ENCODE measurements at places on chromosomes 11 and 22.

DNA sequence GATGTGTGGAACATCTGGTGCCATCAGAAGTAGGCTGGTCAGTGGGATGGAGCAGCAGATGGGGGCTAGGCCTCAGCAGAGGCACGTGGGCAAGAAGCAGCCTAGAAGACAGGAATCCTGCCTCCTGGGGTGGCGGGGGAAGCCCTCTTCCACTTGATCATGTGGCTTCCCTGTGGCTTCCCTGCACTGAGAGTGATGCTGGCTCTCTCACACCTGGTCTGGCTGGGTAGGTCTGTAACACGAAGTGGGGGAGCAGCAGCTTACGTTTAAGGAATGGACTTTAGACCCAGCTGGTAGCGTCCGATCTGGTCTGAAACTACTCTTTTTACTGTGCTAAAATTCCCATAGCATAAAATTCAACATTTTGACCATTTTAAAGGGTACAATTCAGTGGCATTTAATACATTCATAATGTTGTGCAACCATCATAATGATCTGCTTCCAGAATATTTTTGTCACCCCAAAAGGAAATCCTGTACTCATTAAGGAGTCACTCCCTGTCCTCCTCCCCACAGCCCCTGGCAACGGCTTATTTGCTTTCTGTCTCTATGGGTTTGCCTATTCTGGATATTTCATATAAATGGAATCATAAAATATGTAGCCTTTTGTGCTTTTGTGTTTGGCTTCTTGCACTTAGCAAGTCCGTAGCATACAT, 21.7 kb downstream of the PTPN5 start:
- no peak for DNase-seq

- no peak for DNase-seq
These were observed 62.1 kb downstream of the DDI1 start for GRCh38 chr11:104098555-104098954.

- no peak for DNase-seq
These were observed 348.3 kb upstream of the B3GAT1 start for GRCh38 chr11:134760299-134760698.

- DNase-seq, result no peak
These were observed 799.3 kb downstream of the TBC1D22A start for GRCh38 chr22:47561766-47562165.

- no peak for DNase-seq
These were observed 26.7 kb downstream of the GRAP2 start for GRCh38 chr22:39927544-39927943.

DNA sequence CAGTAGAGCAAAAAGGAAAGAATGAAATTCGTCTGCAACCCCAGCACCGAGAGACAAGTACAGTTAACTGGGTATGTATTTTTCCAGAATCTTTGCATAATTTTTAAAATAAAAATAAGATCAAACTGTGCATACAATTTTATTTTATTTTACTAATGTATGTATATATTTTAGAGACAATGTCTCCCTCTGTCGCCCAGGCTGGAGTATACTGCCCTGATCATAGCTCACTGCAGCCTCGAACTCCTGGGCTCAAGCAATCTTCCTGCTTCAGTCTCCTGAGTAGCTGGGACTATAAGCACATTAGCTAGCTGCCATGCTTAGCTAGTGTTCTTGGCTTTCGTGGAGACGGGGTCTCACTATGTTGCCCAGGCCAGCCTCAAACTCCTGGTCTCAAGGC, 18.8 kb upstream of the DRD2 start:
- DNase-seq, result no peak

DNA sequence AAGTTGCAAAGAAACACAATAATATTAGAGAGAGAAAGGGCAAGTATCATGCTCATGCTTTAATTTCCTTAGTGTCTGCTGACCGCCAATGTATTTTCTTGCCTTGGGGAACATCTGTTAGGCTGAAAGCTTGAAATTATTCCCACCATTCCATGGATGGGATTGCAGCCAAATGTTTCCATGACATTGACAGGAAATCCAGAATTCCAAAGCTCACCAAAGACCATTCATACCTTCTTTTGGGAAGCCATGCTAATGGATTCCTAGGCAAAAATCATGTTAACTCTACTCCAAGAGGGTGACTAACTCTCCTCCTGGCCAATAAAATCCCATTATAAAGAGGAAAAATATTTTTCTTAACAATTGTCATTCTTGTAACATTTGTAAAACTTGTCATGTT, 661.4 kb upstream of the FAT3 start:
- no peak for DNase-seq

- no peak for DNase-seq
These were observed 18.9 kb upstream of the PPP6R3 start for GRCh38 chr11:68441466-68442230.

- DNase-seq, result peak; percentile 80
These were observed 4.2 kb downstream of the SPI1 start for GRCh38 chr11:47373876-47374719.

DNA sequence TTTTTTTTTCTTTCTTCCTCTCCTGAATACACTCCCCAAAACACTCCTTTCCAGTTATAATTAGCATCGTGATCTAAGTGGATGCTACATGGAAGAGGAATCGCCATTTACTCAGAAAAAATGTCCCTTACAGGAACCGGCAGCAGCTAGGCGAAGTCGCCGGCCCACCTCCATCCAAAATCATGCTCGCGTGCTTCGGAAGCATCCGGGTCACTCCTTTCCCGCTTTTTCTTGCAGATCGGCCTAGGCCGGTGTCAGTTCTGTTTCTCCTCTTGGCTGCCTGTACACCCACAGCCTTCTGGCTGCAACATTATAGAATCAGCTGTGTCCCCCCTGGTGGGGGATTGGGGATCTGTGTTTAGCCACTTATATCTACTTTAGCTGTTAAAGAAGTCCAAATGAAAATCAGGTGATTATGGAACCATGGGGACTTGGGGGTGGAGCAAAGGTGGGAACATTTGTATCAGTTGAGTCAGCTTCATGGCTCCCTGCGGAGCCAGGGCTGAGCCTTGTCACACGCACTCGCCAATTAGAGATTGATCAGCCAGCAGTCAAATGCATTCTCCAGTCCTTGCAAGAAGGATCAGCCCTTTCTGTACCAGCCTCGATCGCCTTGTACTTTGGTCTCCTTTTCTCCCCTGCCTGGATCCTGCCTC, 36.3 kb downstream of the ASRGL1 start:
- DNase-seq, result no peak

GRCh38 chr11:113419454-113420003, 31.9 kb downstream of the ANKK1 start:
- DNase-seq, result no peak

DNA sequence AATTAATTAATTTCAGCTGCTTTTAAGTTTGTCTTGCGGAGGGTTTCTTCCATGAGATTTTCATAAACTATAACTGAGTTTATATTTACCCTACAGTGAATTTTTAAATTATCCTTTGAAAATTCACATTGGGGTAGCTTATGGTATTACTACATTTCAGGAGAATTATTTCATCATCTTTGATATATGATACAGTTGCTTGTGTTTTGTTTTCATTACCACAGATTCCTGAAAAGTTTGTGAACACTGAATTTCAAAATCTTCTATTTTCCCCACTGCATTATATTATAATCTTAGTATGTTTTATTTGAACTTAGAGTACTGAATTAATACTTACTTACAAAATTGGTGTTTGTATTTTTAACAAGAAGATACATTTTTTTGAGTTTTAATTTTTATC, 24.4 kb downstream of the METTL15 start:
- no peak for DNase-seq

- no peak for DNase-seq
These were observed 6.2 kb downstream of the KDELR3 start for GRCh38 chr22:38474003-38474607.

DNA sequence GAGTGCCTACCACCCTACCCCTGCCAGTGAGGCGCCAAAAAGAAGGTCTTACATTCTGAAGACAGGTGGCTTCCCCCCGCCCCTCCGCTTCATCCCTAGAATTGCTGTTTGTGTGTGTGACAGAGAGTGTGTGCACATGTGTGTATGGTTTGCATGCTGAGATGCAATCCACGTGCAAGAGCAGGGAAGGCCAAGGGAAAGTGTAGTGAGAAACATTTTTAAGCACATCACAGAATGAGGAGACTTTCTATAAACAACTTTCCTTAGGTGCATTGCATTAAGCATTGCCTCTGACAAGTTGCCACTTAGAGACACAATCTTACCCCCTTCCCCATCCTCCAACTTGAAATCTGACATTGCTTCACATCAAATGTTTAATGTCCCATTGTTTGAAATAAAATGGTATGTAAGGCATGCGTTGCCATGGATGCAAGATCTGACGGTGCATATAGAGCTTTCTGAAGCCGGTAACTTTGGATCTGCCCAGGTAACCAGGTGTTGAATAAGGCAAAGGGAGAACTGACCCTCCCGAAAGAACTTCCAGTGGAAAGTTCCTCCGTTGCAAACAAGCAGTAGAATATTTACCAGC, 21.4 kb downstream of the FJX1 start:
- DNase-seq, result no peak

DNA sequence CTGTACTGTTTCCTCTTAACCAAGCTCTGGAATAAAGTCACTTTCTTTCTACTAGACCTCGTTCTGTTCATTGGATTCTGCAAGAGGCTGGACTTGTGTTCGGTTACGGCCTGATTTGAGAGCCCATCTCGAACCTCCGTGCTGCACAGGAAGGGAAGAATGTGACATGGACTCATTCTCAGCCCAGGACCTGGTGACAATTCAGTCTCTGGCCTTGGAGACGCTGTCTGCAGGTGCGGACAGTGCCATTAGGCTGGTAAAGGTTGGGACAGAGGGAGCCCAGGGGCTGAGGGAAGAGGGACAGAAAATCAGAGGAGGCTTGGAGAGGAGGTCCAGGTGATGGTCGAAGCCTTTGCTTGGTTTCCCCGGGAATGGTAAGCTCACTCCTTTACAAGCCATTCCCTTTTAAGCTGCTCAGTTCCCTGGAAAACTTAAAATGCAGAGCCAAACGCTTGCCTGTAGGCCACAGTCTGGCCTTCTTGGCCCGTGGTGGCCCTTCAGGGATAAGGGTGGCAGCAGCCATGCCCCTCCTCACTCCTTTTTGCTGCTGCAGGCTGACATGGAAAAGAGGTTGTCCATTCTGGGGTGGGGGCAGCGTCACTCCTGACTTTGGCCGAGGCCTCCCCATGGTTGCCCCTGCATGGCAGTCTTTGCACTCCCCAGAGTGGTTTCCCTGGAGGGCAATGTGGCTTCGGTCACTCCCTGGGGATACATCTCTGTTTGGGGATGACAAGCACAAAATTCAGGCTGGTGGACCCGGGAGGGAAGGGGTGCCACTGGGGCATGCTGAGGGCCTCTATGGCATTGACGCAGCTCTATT, 52.3 kb downstream of the SHISAL1 start:
- DNase-seq, result no peak

GRCh38 chr11:64340671-64341335, 799 bp downstream of the CCDC88B start:
- no peak for DNase-seq

GRCh38 chr22:17853073-17853472, 78.8 kb upstream of the BID start:
- DNase-seq, result no peak

GRCh38 chr11:69059985-69060384, 11.3 kb downstream of the TPCN2 start:
- DNase-seq, result no peak

DNA sequence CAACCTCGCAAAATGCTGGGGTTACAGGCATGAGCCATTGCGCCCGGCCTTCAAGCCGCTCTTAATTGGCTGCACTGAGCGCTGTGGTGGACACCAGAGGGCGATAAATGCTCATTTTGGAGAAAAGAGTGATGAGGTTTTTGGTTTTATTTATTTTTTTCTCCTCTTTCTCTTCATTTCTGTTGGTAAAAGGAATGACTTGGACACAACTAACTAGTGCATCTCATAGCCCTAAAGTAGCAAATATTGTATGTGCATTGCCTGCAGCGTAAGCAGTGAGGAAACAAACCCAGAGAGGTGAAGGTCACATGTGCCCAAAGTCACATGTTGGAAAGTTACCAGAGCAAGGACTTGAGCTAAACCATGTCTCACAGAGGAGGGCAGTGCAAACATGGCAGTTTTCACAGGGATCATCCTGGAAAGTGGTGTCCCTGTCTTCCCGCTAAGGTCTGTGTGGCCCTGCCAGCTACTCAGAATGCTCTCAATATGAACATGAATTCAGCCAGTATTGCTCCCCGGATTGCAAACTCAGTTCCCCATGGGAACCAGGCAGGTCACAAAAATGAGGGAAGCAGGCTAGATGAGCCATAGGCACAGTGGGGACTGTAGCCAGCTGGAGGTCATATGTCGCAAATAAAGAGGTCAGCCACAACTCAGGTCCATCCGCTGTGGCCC, 8.6 kb upstream of the CD82 start:
- DNase-seq, result peak; percentile 26

GRCh38 chr22:33812360-33812977, 107.8 kb downstream of the LARGE1 start:
- no peak for DNase-seq

DNA sequence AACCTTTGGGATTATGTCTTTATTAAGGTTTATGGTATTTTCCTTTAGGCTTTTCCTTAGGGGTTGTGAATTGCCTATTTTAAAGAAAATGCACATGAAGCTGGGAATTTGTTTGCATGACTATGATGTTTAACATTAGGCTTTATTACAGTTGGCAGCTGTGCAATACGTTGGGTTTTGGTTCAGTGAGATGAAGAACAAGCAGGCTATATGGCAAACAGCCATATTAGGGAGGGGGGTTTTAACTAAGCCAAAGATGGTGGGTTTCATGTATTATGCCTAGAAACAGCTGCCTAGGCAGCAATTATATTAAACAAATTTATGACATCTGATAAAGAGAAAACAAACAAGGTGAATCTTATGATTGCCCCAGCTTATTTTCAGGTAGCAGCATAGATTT, 880.8 kb downstream of the FAM181B start:
- DNase-seq, result no peak

GRCh38 chr11:85249482-85249881, 377.7 kb downstream of the DLG2 start:
- no peak for DNase-seq

DNA sequence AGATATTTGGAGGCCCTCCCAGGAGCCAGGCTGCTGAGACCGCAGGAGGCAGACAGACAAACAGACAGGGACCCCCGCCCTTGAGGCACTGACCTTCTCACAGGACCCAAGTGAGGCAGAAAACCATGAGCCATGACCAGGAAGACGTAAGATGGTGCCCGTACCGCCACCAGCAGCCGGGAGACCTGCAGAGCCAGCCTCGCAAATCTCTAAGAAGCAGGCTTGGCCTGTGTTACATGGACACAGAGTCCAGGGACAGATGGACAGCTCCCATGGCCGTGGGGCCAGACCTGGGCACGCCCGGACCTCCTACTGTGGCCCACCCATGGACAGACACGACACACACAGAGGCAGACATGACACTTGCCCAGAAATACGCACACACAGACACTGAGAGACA, 30.7 kb upstream of the TOLLIP start:
- no peak for DNase-seq

- DNase-seq, result peak; percentile 36
These were observed 714 bp downstream of the CD59 start for GRCh38 chr11:33735271-33736147.
